Activated T-helper 17 cell treated with anti-CD3 and anti-CD28 coated beads, Interleukin-2, amount 50 U/mL, for 72 hours (primary cell): ENCODE measurements at places on chromosomes 1 and 21. TPM values are rescaled to one million over a fixed set of nuclear protein-coding genes. Genes with fewer than 3 reads are reported as not detected.

Gene SPRR2A
- total RNA-seq = not detected

Gene ZNF593
- 52.4 TPM for total RNA-seq

Gene WNT3A
- not detected for total RNA-seq

Gene MNDA
- total RNA-seq = not detected

Gene MFSD2A
- 10.3 TPM for total RNA-seq

- no peaks in the 10 kb centered on the region for H3K27me3 ChIP-seq
- peak; percentile 46 for ATAC-seq
- peak overlapping the region; percentile 85 for H3K27ac ChIP-seq
- H3K4me3 ChIP-seq = peak overlapping the region; percentile 63
- H3K36me3 ChIP-seq = no peaks in the 10 kb centered on the region
- H3K4me1 ChIP-seq = peaks cover 59% of the 10 kb centered on the region
Observed at GRCh38 chr1:41682845-41683625, 198.6 kb upstream of the EDN2 start.

DNA sequence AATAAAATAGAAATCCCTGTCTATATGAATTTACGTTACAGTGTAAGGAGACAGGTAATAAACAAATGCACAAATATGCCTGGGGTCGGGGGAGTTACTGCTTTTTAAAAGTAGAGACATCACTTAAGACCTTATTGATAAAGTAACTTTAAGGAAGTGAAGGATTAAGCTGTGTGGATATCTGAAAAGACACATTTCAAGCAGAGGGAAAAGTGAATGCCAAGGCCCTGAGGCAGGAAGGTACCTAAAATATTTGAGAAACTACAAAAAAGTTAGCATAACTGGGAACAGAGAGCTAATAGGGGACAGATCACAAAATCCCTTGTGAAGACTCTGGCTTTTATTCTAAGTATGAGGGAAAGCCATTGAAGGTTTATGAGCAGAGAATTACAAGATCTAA lies 41.5 kb downstream of the TUT4 start:
- no peak overlapping the region for H3K27ac ChIP-seq
- no peak overlapping the region for H3K4me3 ChIP-seq
- peaks cover 96% of the 10 kb centered on the region for H3K36me3 ChIP-seq
- ATAC-seq = no peak

DNA sequence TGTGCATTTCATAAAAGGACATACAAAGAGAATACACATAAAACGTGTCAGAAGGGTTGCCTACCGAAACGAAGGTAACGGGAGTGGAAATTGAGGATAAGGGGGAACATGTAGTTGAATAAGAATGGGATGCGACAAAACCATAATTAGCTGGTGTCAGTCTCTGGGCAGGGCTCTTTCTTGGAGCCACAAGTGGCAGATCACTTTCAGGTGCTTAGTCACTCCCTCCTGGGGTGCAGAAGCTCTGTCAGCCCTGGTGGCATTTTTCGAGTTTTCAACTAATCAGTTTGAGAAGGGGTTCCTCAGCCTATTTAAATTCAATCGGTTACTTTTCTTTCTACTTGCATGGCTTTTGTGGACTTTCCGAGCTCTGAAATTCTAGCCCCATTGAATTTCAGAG lies 133.9 kb upstream of the IGSF21 start:
- H3K4me3 ChIP-seq = no peak overlapping the region
- no peak for ATAC-seq
- peaks cover 26% of the 10 kb centered on the region for H3K27me3 ChIP-seq

- H3K36me3 ChIP-seq = no peaks in the 10 kb centered on the region
- H3K4me1 ChIP-seq = no peaks in the 10 kb centered on the region
- H3K4me3 ChIP-seq = no peak overlapping the region
- no peak for ATAC-seq
- no peak overlapping the region for H3K27ac ChIP-seq
- H3K27me3 ChIP-seq = peaks cover 8% of the 10 kb centered on the region
Observed at GRCh38 chr1:204799630-204800029, 71.0 kb upstream of the NFASC start.

GRCh38 chr1:7767176-7767575 lies 3.9 kb upstream of the VAMP3 start:
- peaks cover 4% of the 10 kb centered on the region for H3K36me3 ChIP-seq
- no peak overlapping the region for H3K27ac ChIP-seq
- H3K4me3 ChIP-seq = no peak overlapping the region
- peaks cover 4% of the 10 kb centered on the region for H3K27me3 ChIP-seq

DNA sequence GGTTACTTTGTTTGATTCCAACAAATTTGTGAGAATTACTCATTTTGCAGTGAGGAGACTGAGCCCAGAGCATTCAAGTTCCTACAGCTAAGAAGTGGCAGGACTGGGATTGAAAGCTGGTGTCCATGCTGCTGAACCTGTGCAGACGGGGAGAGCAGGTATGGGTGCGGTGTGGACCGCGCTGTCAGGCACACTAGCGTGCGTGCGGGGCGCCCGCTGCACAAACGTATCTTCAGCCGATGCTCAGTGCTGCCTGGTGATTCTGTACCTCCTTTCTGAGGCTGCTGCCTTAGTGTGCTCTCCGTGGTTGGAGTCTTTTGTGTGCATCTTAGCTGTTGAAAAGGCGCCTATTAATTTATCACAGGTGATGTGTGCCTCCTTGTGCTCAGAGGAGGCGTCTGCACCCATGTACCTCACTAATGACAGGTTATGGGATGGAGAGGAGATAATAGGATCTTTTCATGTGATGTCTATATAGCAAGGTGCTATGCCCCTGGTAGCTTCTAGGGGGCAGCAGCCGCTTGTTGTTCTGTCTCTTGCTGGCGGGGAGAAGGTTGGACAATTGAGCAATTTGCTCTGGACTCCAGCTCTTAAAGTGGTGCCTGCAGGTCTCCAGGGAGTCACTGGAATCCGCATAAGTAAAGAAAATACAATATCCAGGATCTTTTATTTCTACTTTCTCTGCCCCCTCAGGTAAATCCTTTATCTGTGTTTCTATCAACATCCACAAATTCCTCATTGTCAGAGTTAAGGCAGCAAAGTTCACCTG lies 32.5 kb downstream of the PEX14 start:
- H3K4me3 ChIP-seq = no peak overlapping the region
- peak overlapping the region; percentile 33 for H3K27ac ChIP-seq
- no peaks in the 10 kb centered on the region for H3K27me3 ChIP-seq
- ATAC-seq = no peak
- H3K4me1 ChIP-seq = peaks cover 27% of the 10 kb centered on the region

- H3K4me1 ChIP-seq = no peaks in the 10 kb centered on the region
- no peaks in the 10 kb centered on the region for H3K36me3 ChIP-seq
- H3K4me3 ChIP-seq = no peak overlapping the region
Observed at GRCh38 chr1:245717611-245718010, 562.8 kb downstream of the KIF26B start.

- no peaks in the 10 kb centered on the region for H3K4me1 ChIP-seq
- peaks cover 8% of the 10 kb centered on the region for H3K27me3 ChIP-seq
- no peak overlapping the region for H3K27ac ChIP-seq
- no peak overlapping the region for H3K4me3 ChIP-seq
Observed at GRCh38 chr1:38834221-38834782, 25.3 kb downstream of the RRAGC start.

- no peaks in the 10 kb centered on the region for H3K4me1 ChIP-seq
- H3K4me3 ChIP-seq = no peak overlapping the region
- no peak for ATAC-seq
- H3K27ac ChIP-seq = no peak overlapping the region
Observed at GRCh38 chr1:193971595-193971994, 785.2 kb upstream of the B3GALT2 start.

DNA sequence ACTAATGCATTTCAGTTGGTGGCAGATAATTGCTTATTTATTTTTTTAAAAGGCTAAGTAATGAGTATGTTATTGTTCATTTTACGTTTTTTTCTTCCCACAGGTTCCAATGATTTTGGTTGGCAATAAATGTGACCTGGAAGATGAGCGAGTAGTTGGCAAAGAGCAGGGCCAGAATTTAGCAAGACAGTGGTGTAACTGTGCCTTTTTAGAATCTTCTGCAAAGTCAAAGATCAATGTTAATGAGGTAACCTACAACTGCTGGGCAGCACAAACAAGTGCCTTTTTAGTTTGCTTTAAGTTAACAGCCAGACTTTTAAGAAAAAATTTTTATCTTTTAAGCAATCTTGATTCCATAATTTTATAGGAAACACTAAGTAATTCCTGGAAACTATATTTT lies 35.0 kb downstream of the INKA2 start:
- peak overlapping the region; percentile 69 for H3K27ac ChIP-seq
- no peak for ATAC-seq
- peaks cover 31% of the 10 kb centered on the region for H3K4me1 ChIP-seq
- H3K4me3 ChIP-seq = no peak overlapping the region

DNA sequence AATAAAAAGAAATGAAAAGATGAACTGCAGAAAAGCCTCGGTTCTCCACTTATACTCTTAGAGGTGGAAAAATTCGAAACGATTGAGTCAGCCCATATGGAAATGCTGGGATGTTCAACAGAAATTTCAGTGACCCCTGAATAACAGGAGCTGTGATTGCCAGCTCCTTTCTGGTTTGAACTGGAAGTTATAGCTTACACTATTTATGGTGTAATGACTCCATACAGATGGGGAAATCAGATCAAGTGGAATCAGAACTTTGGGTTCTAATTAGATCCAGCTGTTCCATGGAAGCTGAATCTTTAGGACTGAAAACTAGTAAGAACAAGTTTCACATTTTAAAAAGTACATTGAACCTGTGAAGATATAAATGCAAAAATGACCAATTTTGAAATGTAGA lies 569.3 kb upstream of the ZRANB2 start:
- H3K36me3 ChIP-seq = no peaks in the 10 kb centered on the region
- H3K4me1 ChIP-seq = no peaks in the 10 kb centered on the region

GRCh38 chr1:236689713-236690569 lies 3.6 kb downstream of the ACTN2 start:
- H3K36me3 ChIP-seq = peaks cover 7% of the 10 kb centered on the region
- H3K27ac ChIP-seq = no peak overlapping the region
- ATAC-seq = no peak
- H3K4me1 ChIP-seq = peaks cover 16% of the 10 kb centered on the region
- H3K4me3 ChIP-seq = no peak overlapping the region
- H3K27me3 ChIP-seq = peaks cover 36% of the 10 kb centered on the region

GRCh38 chr1:216722821-216723220 lies 408 bp downstream of the ESRRG start:
- ATAC-seq = no peak
- H3K27ac ChIP-seq = no peak overlapping the region
- H3K27me3 ChIP-seq = peaks cover 10% of the 10 kb centered on the region
- no peaks in the 10 kb centered on the region for H3K4me1 ChIP-seq
- H3K4me3 ChIP-seq = no peak overlapping the region

GRCh38 chr1:187876775-187877174 lies 1048.0 kb downstream of the PLA2G4A start:
- H3K27ac ChIP-seq = no peak overlapping the region
- no peak overlapping the region for H3K4me3 ChIP-seq
- no peaks in the 10 kb centered on the region for H3K4me1 ChIP-seq

DNA sequence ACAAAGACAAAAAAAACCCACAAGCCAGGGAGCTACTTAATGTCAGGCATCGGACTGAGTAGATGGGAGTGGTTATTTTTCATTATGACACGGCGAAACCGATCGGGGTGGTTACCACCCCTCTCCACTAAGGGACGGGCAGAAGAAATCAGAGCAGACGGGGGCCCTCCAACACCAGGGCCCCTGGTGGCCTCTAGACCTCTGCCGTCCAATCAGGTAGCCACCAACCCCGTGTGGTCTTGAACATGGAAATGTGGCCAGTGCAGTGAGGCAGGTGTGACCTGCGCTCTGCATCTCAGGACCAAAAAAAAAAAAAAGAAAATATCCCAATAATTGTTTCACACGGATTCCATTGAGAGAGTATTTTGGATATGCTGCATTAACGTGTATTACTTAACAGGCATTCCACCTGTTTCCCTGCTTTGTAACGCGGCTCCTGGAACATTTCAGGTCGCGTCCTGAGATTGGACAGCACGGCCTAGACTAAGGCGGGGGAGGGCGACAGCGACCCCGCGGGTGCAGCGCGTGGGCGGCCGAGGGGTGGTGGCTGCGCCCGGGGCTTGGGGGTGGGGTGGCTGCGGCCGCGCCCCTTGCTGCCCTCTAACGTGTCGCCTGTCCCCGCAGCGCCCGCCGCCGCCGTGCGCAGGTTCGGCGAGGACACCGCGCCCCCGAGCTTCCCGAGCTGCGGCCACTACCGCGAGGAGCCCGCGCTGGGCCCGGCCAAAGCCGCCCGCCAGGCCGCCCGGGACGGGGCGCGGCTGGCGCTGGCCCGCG lies 48.3 kb downstream of the SIM2 start:
- peak overlapping the region; percentile 41 for H3K27ac ChIP-seq
- H3K4me3 ChIP-seq = peak overlapping the region; percentile 71
- peaks cover 33% of the 10 kb centered on the region for H3K36me3 ChIP-seq
- H3K4me1 ChIP-seq = peaks cover 6% of the 10 kb centered on the region
- peak; percentile 54 for ATAC-seq

DNA sequence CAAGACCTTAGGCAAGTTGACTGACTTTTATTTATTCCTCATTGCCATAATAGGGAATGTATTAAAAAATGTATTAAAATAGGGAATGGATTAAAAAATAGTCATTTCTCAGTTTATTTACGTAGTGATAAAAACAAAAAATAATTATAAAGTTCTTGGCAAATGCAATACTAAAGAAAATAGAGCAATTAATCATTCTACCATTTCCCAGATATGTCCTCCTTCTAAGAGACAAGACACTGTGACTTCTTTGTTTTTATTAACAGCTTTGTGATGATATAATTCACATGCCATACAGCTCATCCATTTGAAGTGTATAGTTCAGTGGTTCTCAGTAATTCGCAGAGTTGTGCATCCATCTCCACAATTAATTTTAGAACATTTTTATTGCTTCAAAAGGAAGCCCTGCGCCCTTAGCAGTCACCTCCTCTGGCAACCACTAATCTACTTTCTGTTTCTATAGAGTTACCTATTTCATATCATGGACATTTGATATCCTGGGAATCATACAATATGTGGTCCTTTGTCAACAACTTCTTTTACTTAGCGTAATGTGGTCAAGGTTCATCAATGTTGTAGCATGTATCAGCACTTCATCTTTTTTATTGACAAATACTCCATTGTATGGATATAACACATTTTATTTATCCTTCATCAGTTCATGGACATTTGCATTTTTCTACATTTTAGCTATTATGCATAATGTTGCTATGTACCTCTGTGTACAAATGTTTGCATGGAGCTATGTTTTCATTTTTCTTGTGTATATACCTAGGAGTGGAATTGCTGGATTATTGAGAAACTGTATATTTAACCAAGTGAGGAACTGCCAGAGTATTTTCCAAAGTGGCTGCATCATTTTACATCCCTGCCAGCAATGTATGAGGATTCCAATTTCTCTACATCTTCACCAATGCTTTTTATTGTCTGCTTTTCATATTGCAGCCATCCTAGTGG lies 5.6 kb downstream of the TBX19 start:
- H3K4me1 ChIP-seq = peaks cover 25% of the 10 kb centered on the region
- ATAC-seq = no peak
- H3K4me3 ChIP-seq = no peak overlapping the region
- no peaks in the 10 kb centered on the region for H3K27me3 ChIP-seq
- no peaks in the 10 kb centered on the region for H3K36me3 ChIP-seq
- no peak overlapping the region for H3K27ac ChIP-seq

DNA sequence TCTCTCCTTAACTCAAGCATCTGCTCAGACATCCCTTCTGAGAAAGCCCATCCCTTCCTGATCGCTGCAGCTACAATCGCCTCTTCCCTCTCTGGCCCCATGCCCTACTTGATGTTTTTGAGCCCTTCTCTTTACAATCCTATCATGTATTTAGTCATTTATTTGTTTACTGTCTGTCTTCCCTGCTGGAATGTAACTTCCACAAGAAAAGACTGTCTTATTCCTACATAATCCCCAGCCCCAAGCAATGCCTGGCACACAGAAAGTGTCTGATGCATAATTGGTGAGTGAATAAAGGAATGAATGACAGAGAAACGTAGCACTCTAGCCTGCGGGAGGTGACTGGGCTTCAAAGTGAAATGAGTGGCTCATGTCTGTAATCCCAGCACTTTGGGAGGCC lies 25.4 kb downstream of the ECE1 start:
- ATAC-seq = no peak
- H3K4me1 ChIP-seq = peaks cover 46% of the 10 kb centered on the region
- no peaks in the 10 kb centered on the region for H3K27me3 ChIP-seq
- H3K4me3 ChIP-seq = no peak overlapping the region
